Astrocyte (in vitro differentiated cells and primary cell): ENCODE measurements at places on chromosomes 5 and 9.
A peak's percentile ranks its signal among the peaks of the same experiment; 100 is the strongest.

- no peak for DNase-seq
Measured at GRCh38 chr5:67133217-67133616, 63.4 kb downstream of the CD180 start.

- DNase-seq = no peak
Measured at GRCh38 chr9:75451505-75451904, 363.2 kb downstream of the OSTF1 start.

DNA sequence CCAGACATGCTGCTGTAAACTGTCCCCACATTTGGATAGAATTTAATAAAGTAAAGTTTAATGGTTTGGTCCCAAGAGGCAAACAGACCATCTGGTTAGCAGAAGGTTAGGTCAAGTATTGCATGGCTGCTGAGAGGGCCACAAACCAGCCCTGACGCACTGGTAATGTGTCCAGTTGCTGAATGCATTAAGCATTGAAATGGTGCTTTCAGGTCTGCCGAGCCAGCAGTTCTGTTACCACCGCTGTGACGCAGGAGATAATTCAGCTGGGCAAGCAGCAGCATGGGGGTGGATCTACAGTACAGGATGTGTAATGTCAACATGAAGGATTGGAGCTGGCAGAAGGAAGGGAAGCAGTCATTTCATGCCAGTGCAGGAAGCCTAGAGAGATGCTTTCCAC lies 16.0 kb downstream of the ZNF462 start:
- peak; percentile 98 for DNase-seq

- DNase-seq = no peak
Measured at GRCh38 chr5:41122459-41122858, 51.3 kb upstream of the MROH2B start.

- no peak for DNase-seq
Measured at GRCh38 chr9:96022445-96023051, 147.1 kb downstream of the ERCC6L2 start.

GRCh38 chr9:104144336-104144735 lies 50.2 kb downstream of the SMC2 start:
- DNase-seq = no peak

GRCh38 chr9:134435550-134436378 lies 109.5 kb downstream of the RXRA start:
- no peak for DNase-seq

GRCh38 chr9:137452761-137453642 lies 6.1 kb downstream of the NSMF start:
- no peak for DNase-seq

- no peak for DNase-seq
Measured at GRCh38 chr5:133669472-133669871, 57.1 kb upstream of the FSTL4 start.

DNA sequence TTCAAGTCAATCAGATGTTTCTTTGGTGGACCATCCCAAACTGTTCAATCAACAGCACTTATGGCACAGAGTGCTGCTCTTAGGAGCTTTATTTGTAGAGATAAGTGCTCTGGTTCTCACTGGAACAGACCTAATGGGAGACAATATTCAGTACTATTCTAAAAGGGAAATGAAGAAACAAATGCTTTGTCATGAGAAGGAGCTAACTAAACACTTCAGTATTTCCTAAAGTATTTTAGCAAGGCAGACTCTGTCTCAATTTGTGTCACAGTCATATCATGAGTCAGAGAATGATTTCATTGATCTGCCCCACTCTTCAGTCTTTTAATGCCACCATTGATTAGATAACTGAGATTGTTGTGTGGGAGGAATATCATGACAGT lies 175.3 kb downstream of the SLF1 start:
- peak; percentile 74 for DNase-seq
